ENCODE measurements at places on chromosomes 13 and 19. TPM values are rescaled to one million over a fixed set of nuclear protein-coding genes. Genes with fewer than 3 reads are reported as not detected.

Gene RUBCNL
- 20.2 TPM for total RNA-seq

GRCh38 chr13:97496511-97496910 lies 62.5 kb downstream of the RAP2A start:
- no peak for DNase-seq

DNA sequence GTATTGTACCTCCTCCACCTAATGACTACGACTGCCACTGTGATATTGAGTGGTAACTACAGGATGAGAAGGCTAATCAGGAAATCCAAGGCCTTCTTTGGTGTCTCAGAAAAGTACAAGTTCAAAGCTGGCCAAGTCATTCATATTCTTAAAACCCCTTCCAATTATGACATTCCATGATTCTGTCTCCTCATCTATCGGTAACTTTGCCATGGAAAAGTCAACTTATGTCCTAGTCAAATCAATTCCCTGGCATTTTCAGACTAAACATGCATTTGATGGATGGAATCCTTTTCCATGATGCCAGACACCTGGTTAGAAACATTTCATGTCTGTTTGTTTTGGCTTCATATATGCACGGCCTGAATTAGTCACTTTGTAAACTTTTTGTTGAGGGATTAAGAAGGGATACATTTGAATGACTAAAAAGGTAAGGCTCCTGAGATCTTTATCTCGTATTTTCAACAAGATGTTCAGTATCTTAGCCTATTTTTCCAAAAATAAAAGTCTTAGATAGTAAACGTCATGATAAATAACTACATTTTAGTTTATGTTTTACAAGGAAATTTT lies 186.5 kb downstream of the NHLRC3 start:
- peak; percentile 56 for DNase-seq

Gene MYBPC2
- total RNA-seq = not detected

Gene DAZAP1
- total RNA-seq = 32.8 TPM

DNA sequence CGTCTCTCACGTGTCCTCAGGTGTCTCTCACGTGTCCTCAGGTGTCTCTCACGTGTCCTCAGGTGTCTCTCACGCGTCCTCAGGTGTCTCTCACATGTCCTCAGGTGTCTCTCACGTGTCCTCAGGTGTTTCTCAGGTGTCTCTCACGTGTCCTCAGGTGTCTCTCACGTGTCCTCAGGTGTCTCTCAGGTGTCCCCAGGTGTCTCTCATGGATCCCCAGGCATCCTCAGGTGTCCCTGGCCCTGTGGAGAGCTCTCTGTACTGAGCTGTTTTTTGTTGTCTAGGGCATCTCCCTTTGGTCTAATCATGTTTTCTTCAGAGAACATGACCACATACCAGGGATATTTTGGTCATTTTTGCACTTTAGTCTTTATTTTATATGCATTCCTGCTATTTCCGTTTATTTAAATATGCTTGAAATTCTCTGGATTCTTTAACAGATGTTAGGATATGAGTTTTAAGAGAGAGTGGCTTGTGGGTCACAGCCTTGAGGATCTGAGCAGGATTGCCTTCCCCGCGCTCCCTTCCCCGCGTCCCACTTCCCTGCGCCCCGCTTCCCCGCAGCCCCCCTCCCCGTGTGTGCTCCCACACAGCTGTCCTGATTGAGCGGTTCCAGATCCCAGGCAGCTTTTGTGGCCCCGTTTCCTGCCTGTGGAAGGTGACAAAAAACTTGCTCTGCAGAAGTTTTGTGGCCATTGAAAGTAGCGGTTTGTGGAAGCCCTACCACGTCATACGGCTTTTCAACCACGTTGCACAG lies 31.9 kb downstream of the ATP4B start:
- DNase-seq = no peak

- no peak for DNase-seq
Observed at GRCh38 chr13:112686987-112687386, 2.9 kb upstream of the ATP11A start.

DNA sequence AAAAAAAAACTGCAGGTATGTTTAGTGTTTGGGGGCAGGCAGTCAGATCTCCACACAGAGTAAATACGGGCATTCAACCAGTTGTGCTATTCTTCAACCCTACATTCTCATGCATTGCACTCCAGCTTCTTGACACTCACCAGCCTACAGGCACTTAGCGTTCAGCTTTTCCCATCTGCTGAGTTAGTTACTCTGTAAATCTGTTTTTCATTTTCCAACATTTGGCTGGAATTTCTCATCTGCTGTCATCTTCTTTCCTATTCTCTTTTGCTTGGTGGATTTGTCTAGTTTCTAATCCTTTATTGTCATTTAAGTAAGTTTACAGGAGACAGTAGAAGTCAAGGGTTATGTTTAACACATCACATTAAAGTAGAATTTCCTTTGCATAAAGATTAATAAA lies 1318.9 kb downstream of the OLFM4 start:
- no peak for DNase-seq

GRCh38 chr19:58409010-58409790 lies 751 bp downstream of the ZNF584 start:
- DNase-seq = no peak

Gene CIC
- total RNA-seq = 37.0 TPM

Gene ZNF428
- 22.6 TPM for total RNA-seq

DNA sequence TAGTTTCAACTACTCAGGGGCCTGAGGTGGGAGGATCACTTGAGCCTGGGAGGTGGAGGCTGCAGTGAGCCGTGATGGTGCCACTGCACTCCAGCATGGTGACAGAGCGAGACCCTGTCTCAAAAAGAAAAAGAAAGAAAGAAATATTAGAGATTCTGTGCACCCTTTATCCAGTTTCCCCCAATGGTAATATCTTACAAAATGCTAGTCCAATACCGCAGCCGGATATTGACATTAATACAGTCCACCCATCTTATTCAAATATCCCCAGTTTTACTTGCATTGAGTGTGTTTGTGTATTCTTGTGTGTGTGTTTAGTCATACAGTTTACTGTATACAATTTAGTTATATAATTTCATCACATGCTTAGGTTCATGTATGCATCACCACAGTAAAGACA lies 8.6 kb upstream of the IFNL4 start:
- DNase-seq = no peak

GRCh38 chr13:98309569-98310335 lies 132.7 kb upstream of the RNF113B start:
- no peak for DNase-seq

Gene THSD8
- 19.8 TPM for total RNA-seq

Gene KLK12
- not detected for total RNA-seq

Gene CGB1
- not detected for total RNA-seq

DNA sequence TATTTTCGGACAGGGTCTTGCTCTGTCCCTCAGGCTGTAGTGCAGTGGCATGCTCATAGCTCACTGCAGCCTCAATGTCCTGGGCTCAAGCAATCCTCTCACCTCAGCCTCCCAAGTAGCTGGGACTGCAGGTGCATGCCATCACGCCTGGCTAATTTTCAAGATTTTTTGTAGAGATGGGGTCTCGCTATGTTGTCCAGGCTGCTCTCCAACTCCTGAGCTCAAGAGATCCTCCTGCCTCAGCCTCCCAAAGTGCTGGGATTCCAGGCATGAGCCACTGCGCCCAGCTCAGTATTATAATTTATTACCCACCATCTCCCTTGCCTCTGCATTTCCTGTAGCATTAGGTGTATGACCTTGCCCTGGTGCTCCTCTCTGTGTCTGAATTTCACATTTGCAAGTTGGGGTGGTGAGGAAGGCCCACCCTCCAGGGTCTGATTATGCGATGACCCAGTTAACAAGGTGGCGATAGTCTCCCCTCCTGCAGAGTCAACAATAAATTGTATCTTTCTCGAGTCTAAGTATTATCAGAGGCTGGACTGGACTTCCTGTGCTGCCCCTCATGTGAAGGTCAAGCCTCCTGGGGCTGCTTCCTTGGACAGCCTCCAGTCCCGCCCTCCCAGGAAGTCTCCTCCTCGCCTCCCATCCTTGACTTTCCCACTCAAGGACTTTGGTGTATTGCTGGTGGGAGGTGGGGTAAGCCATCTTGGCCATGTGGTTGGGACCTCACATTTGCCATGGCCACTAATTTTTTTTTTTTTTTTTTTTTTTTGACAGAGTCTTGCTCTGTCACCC lies 1.5 kb upstream of the TUBB4A start:
- no peak for DNase-seq

GRCh38 chr13:110907951-110908898 lies 6.6 kb downstream of the ANKRD10 start:
- peak; percentile 99 for DNase-seq

DNA sequence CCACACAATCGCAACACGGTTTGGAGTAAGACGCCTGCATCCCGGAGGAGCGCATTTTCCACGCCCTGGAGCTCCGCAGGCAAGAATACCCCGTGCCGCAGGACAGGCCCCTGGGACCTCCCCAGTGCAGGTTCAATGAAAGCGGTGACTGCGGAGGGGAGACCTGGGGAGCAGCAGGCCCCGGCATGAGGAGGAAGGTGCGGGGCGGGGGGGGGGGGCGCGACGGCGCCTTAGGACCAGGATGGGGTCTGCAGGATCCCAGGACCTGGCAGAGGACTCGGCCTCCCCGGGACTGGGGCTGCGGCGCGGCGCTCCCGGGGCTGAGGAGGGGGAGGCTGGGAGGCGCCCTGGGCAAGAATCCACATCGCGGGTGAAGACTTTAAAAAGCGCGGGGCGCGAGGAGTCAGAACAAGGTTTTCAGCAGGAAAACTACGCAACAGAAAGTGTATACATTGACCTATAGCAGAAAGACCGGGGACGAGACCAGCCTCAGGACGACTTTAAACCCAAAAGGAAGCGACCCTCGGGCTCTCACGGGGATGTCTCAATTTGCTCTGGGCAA lies 432 bp downstream of the ZNF611 start:
- DNase-seq = peak; percentile 5

DNA sequence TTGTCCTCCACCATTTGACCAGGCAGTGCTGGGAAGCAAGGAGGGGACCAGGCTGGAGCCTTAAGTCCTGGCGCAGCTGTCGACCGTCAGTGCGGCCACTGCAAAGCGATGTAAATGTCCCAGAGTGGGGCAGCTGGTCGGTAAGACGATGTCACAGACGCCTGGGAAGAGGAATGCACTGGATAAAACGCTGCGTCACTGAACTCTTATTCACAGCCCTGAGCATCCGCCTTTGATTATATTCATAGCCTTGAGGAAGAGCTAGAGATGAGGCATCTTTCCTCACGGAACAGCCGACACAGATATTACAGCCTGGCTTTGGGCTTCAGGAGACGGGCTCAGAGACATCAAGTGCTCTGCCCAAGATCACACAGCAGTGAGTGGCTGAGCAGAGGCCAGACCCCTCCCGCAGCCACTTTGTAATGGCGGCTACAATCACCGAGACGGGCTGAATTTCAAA lies 17.6 kb upstream of the TUBGCP3 start:
- no peak for DNase-seq

Gene ZNF45
- total RNA-seq = 13.3 TPM

DNA sequence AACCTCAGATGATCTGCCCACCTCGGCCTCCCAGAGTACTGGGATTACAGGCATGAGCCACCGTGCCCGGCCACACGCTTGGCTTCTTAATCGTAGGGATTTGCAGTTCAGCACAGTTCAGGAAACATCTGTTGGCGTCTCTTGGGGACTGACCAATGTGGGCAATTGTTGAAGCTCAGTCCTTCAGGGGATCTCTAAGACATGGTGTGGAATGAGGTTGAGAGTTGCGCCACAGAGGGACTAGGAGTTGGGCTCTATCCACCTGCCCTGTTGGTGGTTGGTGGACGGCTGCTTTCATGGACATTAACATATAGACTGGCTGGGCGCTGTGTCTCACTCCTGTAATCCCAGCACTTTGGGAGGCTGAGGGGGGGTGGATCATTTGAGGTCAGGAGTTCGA lies 37.3 kb upstream of the SIN3B start:
- DNase-seq = no peak

- DNase-seq = no peak
Observed at GRCh38 chr19:4234142-4234861, 5.0 kb downstream of the EBI3 start.

DNA sequence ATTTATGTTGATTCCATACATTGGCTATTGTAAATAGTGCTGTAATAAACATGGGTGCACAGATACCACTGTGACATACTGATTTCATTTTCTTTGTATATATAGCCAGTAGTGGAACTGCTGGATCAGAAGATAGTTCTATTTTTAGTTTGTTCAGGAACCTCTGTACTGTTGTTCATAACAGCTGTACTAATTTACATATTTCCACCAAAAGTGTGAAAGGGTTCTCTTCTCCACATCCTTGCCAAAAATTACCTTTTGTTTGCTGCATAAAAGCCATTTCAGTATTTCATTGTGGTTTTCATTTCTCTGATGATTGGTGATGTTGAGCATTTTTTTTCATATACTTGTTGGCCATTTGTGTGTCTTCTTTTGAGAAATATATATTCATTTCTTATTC lies 1962.1 kb downstream of the PCDH9 start:
- no peak for DNase-seq

GRCh38 chr13:105763851-105764250 lies 771.6 kb downstream of the EFNB2 start:
- peak; percentile 30 for DNase-seq

DNA sequence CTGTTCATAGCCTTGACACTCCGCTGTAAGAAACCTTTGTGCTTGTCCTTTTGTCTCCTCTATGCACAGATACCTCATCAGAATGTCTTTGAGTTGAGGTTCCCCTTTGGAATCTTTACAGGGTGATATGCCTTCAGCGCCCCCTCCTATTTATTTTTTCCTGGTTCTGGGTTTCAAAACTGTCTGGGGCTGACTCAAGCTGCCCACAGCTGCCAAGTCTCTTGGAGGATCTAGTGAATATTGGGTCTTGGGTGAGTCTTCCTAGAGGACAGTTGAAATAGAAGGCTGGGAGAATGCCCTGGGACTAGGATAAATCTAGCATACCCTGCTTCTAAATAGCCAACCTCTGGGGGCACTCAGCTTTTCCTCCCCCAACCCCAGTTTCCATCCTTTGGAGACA lies 930 bp downstream of the ZNF136 start:
- peak; percentile 17 for DNase-seq

Gene AZU1
- not detected for total RNA-seq

- peak; percentile 56 for DNase-seq
Observed at GRCh38 chr13:41352935-41353840, 42.1 kb downstream of the NAA16 start.

GRCh38 chr19:49339301-49340068 lies 4.3 kb downstream of the CD37 start:
- peak; percentile 66 for DNase-seq

GRCh38 chr13:59680429-59681024 lies 483.2 kb downstream of the DIAPH3 start:
- DNase-seq = peak; percentile 15

GRCh38 chr19:11373166-11373884 lies 1.1 kb upstream of the SWSAP1 start:
- no peak for DNase-seq

Gene TUBB4A
- total RNA-seq = not detected

DNA sequence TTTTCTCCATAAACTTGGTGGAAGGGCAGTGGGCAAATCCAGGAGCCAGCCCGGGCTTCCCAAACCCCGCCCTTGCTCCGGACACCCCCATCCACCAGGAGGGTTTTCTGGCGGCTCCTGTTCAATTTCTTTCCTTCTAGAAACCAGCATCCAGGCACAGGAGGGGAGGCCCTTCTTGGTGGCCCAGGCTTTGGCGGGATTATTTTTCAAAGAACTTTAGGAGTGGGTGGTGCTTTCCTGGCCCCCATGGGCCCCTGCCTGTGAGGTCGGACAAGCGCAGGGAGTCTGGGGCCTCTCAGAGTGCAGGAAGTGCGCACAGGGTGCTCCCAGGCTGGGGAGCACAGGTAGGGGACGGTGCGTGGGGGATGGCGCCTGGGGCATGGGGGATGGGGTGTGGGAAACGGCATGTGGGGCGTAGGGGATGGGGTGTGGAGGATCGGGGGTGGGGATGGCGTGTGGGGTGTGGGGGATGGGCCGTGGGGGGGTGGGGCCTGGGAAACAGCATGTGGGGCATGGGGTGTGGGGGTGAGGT lies 396 bp downstream of the F7 start:
- no peak for DNase-seq

Gene ODAD3
- total RNA-seq = 0.17 TPM

Measured in mammary epithelial cell (primary cell).